Glutamatergic neuron (in vitro differentiated cells): ENCODE measurements at places on chromosomes 6 and 20. TPM values are rescaled to one million over a fixed set of nuclear protein-coding genes. Genes with fewer than 3 reads are reported as not detected.

Gene PDYN
- total RNA-seq = not detected

Gene LY6G5C
- 13.8 TPM for total RNA-seq

Gene MTCH1
- total RNA-seq = 179 TPM

Gene SPATA25
- total RNA-seq = 1.2 TPM

Gene MEP1A
- not detected for total RNA-seq

Gene NECAB3
- 146 TPM for total RNA-seq

Gene SNX5
- 43.2 TPM for total RNA-seq
